Neural progenitor cell (in vitro differentiated cells): ENCODE measurements at places on chromosomes 4 and X. TPM values are rescaled to one million over a fixed set of nuclear protein-coding genes. Genes with fewer than 3 reads are reported as not detected.

TREX2 gene
- total RNA-seq, result 0.96 TPM in 1 of 2 replicates, not detected in the other

UBE2A gene
- total RNA-seq, result 54.2 and 90.2 TPM in 2 replicates

RHOXF2 gene
- not detected in 2 replicates for total RNA-seq

FLNA gene
- 189 and 559 TPM in 2 replicates for total RNA-seq

CC2D2A gene
- 18.9 and 40.0 TPM in 2 replicates for total RNA-seq

DNA sequence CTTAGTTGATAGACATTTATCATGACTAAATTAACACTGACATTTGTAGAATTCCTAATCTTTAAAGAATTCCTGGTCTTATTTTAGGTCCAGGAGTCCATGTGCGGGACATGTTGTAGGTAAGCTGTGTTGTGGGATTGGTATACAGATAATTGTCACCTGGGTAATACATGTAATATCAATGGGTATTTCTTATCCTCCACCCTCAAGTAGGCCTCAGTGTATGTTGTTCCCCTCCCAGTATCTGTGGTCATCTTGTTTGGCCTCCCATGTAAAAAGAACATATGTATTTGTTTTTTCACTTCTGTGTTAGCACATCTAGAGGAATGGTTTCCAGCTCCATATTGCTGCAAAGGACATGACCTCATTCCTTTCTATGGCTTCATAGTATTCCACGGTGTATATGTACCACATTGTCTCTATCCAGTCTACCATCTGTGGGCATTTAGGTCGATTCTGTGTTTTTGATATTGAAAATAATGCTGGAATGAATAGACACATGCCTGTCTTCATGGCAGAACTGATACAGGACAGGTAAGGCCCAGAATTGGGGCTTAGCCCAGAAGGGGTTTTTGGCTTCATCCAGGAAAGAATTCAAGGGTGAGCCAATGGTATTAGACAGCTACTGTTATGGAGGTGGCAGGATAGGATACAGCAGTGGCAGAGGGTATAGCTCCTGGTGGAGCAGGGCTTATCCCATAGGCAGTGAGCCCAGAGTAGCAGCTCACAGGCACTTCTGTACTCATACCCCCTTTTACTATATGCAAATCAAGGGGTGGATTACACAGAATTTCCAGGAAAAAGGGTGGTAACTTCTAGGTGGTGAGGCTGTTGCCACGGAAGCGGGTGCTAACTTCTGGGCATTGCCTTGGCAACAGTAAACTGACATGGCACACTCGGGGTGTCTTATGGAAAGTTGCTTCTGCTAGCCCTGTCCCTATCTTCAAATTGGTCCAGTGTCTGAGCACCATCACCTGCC, 66.1 kb upstream of the WDR1 start:
- no peak for DNase-seq

DNA sequence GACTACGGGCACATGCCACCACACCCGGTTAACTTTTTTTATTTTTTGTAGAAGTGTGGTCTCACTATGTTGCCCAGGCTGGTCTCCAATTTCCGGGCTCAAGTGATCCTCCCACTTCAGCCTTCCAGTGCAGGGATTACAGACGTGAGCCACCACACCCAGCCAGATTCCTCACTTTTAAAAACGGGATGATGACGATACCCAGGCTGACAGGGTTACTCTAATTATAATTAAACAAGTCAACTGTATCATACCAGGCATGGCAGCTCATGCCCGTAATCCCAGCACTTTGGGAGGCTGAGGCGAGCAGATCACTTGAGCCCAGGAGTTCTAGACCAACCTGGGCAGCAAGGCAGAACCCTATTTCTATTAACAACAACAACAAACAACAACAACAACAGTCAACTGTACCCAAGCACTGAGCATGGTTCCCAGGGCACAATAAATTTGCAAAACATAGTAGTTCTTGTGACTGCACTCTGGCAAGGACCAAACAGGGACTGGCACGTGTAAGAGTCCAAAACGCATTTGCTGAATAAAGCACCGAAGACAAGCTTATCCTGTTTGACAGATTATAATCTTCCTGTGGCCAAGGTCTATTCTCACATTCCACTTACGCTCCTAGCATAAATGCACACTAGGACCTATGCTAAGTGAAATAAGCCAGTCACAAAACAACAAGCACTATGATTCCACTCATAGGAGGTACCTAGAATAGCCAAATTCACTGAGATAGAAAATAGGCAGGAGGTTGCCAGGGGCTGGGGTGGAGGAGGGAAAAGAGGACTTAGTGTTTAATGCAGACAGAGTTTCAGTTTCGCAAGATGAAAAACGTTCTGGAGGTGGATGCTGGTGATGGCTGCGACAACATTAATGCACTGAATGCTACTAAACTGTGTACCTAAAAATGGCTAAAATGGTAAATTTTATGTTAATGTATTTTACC, 77.5 kb downstream of the IRF2 start:
- no peak for DNase-seq

DNA sequence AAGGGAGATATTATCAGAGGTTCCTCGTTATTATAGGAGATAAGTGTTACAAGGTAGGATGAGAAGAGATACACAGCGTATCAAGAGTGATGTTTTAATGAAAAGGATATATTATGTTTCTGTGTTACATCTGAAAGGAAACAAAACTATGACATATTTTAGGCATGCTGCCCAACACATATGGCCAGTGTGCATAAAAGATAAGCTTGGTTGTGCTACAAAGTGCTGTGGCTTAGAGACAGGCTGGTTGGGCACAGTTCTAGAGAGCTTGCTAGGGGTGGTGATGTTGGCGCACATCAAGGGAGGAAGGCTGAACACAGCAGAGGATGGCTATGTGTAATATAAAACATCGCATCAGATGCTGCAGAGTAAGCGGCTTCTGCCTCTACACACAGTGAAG, 42.4 kb downstream of the TRAM1L1 start:
- DNase-seq, result no peak

- no peak for DNase-seq
Observed at GRCh38 chr4:3338976-3339531, 46.2 kb downstream of the RGS12 start.

DNA sequence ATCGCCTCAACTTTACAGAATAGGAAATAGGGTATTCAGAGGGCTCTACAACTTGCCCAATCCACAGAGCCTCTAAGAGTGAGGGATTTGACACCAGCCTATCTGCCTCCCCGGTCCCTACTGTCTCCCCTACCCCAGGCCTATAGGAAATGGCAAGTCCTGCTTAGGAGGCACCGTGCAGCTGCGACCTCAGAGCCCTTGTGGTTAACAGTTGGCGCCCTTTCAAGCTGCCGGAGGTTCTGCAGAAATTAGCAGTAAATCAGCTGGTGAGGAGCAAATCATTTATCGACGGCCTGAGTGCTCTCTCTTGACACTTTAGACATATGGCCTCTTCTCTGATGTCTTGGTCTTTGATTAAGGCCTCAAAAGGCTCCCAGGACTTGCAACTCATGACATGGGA, 96.9 kb downstream of the CLNK start:
- no peak for DNase-seq

DNA sequence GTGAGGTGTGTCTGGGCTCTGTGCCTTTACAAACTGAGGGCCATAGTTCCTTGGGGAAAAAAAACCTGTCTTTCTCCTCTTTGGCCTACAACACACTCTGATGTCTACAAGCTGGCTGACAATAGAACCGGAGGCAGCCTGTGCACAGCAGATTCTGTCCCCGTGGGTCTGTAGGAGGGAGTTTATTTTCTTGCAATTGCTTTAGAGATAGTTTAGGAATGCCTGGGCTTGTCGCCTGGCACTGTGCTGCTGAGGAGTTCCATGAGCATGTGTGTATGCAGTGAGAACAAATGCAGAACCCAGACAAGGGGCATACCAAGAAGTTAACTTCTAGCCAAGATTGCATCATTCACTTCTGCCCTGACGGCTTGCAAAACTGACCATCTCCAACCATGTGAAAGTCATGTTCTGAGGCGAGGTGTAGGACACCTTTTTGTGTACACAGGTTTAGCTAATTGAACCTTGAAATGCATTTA, 54.1 kb downstream of the CCNI start:
- DNase-seq, result no peak

DNA sequence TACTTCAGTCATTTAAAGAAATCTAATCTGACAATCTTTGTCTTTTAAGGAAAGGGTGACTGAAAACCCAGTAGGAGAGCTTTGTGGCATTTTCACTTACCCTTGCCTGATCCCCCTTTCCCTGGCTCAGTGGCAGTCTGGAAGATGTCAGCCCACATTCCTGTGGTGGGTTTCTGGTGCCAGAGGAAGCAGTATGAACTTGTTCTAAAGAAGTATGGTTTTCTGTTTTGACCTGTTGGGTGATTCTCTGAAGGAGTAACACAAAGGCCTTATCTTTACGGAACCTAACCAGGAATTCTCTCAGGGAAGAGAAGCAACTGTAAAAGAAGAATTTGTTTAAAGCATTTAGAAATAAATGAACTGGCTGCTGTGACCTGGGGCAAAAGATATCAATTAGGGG, 41.9 kb downstream of the BMP15 start:
- DNase-seq, result no peak

- DNase-seq, result no peak
Observed at GRCh38 chrX:114075073-114075673, 508.7 kb upstream of the HTR2C start.

DNA sequence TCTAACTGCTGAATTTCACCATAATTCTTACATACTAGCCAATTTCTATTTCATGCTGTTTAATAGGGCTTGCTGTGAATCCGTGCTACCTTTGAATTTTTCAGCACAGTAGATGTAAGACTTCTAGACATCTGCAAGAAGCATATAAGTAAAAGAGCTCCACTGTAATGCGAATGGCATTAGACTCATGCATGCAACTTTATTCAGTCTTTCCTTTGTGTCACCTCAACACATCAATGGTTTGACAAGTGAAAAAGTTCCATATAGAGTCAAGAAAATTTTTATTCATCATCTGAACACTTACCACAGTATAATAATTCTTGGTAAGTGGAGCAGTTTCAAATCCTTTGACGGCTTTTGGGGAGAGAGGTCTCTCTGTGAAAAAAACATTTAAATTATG, 48.9 kb downstream of the ARHGEF6 start:
- no peak for DNase-seq

DNA sequence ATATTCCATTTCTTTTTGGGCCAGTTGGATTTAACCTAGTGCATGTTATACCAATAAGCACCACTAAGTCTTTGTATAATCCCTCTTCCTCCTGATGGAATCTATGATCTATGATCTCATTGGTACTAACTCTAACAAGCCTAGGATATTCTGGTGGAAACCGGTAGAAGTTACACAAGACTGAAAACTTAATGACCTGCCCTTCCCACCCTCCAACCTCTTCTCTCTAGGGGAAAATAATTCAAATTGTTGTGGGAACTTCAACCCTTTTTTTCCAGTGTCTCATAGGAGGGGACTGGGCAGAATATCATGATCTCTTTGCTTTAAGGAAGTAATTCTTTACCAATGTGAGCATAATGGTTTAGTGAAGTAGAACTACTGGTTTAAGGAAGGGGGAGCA, 289.5 kb upstream of the BOD1L1 start:
- no peak for DNase-seq

DNA sequence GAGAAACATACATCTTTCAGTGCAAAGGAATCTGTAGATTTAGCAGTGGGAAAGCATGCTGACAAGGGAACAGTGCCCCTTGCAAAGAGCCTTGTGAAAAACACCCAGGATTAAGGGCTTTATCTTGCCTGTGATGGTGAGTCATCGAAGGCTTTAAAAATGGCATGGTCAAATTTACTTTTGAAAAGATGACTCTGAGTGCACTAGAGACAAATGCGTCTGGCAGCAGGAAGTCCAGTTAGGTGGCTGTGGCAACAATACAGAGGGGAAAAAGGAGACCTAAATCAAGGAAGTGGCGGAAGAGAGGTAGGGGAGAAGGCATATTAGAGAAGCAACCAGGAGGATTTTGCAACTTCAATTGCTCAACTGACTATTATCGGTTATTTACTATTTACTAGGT, 472.6 kb upstream of the CPEB2 start:
- DNase-seq, result peak; percentile 56
